Brain pericyte (primary cell): ENCODE measurements at places on chromosomes 11 and 22.

DNA sequence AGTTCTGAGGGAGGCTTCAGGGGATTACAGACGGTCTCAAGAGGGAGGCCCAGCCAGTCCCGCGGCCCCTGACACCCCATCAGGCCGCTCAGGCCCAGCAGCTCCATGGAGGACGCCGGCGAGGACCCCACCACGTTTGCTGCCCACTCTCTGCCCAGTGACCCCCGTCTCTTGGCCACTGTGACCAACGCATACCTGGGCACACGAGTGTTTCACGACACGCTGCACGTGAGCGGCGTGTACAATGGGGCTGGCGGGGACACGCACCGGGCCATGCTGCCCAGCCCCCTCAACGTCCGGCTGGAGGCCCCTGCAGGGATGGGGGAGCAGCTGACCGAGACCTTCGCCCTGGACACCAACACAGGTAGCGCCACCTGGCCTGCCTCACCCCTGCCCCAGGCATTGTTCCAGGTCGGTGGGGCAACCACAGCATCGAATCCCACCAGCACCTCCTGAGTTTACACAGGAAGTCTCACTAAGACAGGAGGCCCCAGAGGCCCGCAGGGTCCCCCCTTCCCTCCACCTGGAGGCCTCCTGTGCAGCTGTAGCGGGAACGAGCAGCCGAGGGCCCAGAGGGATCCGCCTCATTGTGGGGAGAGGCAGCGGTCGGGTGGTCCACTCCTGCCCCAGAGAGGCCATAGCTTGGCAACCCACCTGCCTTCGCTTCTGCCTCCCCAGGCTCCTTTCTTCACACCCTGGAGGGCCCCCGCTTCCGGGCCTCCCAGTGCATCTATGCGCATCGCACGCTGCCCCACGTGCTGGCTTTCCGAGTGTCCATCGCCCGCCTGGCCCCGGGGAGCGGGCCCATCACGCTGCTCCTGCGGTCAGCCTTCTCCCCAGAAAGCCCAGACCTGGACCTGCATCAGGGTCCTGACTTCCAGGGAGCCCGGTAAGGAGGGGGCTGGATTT is 1.0 kb downstream of the PGGHG start:
- DNase-seq, result no peak

DNA sequence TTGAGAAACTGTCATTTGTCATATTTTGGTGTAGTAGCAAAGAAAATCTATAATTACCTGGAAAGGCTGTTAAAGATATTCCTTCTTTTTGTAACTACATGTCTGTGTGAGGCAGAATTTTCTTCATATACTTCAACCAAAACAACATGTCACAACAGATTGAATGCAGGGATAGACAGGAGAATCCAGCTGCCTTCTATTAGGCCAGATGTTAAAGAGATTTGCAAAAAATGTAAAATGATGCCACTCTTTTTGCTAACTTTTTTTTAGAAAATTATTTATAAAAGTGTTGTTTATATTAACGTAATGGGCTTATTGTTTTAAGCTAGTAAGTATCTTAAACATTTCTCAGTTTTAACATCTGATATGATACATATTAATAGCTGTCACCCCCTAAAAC is 12.7 kb downstream of the DGKZ start:
- DNase-seq, result no peak

GRCh38 chr11:84564180-84564866 is 1062.8 kb downstream of the DLG2 start:
- DNase-seq, result no peak

DNA sequence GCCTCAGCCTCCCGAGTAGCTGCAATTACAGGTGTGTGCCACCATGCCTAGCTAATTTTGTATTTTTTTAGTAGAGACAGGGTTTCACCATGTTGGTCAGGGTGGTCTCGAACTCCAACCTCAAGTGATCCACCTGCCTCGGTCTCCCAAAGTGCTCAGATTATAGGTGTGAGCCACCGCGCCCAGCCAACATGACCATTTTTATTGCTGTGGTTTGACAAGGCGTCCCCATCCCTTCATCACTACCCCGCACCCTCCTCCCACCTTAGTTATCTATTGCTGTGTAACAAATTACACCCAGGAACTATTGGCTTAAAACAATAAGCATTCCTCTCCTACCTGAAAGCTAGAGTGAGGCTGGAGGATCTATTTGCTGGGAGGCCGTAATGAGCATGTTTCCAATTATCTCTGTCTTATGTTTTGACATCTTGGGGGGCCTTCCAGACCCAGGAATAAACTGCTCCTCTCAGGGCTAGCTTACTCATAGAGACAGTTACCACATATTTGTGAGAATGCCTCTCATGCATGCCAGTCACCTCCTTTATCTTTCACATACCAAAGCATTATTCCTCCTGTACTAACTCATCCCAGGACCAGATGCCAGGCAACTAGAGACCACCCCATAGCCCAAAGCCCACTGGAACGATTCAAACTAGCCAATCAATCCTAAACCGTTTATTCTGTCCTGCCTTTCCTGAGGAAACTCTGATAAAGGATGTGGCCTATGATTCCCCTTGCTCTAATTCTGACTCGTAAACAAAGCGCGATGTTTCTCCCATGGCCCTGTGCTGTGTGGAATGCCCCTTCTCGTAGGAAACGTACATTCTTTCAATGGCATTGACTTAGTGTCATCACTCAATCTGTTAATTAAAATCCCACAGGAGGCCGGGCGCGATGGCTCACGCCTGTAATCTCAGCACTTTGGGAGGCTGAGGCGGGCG is 19.4 kb downstream of the SNU13 start:
- no peak for DNase-seq

GRCh38 chr11:9708544-9708943 is 44.7 kb downstream of the SWAP70 start:
- DNase-seq, result no peak

DNA sequence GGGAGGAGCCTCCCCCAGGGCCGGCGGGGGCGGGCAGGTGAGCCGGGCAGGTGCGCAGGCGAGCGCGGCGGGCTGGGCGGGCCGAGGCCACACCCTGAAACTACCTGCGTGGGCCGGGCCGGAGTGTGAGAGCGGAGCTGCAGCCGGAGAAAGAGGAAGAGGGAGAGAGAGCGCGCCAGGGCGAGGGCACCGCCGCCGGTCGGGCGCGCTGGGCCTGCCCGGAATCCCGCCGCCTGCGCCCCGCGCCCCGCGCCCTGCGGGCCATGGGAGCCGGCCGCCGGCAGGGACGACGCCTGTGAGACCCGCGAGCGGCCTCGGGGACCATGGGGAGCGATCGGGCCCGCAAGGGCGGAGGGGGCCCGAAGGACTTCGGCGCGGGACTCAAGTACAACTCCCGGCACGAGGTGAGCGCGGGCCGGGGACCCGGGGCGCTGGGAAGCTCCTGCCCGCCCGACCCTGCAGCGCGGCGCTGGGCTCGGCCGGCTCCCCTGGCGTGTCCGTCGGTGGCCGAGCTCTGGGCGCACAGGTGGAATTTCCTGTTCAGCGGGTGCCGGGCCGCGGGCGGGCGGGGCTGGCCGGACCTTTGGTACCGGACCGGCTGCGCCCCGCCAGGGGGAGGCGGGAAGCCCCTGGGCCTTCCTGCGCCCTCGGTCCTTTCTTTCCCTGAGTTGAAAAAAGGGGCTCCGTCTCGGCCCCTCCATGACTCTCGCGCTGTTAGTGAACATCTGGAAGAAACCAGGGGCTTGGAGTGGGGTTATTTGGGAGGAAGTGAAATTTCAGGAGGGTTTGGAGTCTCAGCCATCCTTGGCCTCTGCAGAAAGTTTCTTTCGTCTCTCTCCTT is at the start of gene ST14:
ST14 (plus strand) TSS at position 126 of the 841 bp plus-strand sequence; CDS start at position 324, 198 bp downstream.
- DNase-seq, result no peak

- DNase-seq, result no peak
Observed at GRCh38 chr22:17370026-17370765, 936 bp downstream of the CECR2 start.

- no peak for DNase-seq
Observed at GRCh38 chr11:74701351-74701750, 29.9 kb downstream of the CHRDL2 start.

DNA sequence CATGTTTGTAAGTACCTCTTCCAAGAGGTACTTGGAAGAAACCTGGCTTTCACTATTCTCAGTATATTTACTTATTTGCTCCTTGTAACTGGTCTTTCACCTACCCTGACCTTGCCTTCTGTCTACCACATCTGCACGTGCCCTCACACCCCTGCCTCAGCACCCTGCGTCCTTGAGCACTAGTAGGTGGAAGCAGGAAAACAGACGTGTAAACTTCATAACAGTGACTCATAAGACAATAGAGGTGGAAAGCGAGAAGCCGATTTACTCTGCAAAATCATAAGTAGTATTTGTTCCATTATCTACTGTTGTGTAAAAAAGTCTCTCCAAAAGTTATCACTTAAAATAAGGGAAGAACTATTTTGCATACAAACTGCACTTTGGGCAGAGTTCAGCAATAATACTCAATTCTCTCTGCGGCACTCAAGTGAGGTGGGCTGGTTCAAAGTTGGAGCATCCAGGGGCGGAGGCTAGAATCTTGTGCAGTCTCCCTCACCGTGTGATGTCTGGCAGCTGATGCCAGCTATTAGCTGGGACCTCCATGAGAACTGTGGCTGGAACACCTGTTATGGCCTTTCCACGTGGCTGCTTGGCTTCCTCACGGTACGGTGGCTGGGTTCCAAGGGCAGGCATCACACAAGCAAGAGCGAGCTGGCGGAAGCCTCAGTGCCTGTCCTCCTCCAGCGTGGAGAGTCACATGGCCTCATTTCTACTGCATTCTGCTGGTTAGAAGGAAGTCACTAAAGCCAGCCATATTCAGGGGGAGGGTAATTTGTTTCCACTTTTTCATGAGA is 30.4 kb downstream of the PACS1 start:
- DNase-seq, result no peak

DNA sequence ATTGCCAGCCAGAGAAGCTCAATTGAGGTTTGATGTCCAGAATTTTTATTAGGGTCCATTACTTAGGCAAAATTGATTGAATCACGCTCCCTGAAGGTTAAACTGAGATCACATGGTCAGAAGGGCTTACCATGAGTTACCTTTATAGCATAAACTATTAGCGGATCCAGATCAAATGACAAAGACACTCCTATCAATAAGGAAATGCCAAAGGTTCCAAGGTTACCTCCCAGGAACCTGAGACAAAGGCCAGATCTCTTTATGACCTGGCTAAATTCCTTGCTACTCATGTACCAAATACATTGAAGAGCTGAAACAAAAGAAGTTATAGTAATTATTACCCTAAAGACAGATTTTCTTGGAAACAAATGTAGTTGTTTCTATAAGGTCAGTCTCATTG is 27.8 kb upstream of the ANO5 start:
- no peak for DNase-seq

- no peak for DNase-seq
Observed at GRCh38 chr11:110196241-110196754, 100.1 kb downstream of the RDX start.

DNA sequence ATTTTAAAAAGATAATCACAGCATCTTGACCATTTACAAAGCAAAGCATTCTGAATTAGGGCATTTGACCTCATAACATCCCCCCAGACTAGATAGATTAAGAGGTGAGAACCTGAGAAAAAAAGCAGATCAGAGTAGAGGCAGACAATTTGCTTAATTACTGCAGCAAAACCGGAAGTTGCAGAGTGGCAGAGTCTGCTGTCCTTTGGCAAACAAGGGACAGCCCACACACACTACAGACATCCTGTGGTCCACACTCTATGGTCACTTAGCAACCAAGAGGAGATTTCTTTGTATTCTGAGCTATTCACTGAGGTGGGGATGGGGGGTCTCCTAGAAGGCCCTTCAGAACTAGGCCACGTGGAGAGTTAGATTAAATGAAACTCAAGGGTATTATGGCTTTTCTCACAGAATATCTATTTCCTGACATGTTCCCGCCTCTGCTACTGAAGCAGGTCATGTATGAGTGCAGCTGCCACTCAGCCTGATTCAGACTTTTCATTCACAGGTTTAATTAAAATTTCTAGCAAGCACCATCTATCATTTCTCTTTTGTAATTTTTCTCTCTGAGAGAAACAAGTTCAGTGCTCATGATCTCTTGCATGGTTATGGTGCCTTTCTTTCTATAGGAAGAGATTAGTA is 48.5 kb downstream of the SVIP start:
- no peak for DNase-seq

DNA sequence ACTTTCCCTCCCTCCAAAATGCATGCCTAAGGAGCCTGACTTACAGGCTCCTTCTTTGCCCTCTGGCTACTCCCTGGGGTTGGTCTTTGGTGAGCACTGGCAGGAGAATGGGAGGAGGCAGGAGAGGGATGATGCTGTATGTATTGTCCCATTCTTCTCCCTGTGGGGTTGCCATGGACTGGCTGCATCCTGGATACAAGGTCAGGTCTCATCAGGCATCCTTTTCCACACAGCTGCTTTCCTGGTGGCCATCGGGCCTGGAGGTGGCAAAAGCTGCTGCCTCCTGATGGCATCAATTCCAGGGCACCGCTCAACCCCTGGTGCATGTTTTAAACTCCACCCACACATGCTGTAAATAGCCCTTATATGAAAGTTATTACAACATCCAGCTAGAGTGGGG is 257.2 kb downstream of the ETS1 start:
- no peak for DNase-seq

DNA sequence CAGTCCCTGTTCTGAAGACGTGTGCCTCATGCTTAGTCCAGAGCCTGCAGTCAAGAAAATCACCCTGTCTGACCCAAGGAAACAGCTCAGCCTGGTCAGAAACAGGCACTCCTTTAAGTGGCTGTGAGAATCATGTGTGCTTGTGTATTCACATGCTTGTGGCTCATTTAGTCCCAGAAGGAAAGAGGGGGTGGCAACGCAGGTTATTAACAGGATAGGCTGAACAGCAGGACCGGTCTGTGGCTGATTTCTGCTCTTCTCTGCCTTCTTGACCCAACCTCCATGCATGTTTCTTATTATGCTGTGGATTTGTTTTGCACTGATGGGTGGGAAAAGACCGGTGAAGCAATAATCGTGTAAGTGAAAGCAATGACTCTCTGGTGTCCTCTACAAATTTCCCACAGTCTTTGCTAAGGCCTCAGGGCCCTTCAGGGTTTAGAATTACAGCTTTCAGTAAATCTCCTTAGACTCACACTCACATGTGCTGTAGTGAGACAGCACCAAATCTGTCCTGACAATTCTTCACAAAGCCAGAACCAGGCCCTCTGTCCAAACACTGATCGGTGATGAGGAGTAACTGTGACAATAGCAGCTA is 288.1 kb downstream of the ETS1 start:
- peak; percentile 58 for DNase-seq

GRCh38 chr11:11876458-11876857 is 34.7 kb downstream of the USP47 start:
- no peak for DNase-seq

- DNase-seq, result no peak
Observed at GRCh38 chr11:72635309-72635915, 38.8 kb downstream of the PDE2A start.

DNA sequence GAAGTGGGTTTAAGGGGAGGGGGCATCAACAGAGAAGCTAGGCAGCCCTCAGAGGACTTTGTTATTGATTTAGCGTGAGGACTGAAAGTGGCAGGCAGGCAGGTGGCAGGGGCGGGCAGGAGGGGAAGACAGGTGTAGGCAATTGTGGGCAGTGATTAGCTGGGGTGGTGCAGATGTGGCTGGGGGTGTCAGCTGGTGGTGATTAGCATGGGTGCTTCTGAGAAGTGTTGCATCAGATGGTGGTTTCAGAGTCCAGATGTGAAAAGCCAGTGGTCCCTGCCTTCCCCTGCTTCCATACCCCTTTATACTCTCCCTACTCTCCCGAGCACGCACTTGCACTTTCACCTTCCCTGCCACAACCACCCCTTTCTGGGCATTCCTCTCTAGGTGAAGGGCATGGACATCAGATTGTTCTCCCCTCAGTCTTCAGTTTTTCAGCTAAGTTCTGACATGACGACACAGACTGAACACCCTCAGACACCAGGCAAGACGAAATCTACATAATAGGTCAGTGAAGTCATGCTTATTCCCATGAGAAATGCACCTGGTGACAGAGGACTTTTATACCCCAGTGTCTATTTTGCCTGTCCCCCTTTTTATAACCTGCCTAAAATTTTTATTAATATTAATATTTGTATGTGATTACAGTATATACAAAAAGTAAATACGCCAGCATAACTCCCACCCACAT is 435.7 kb upstream of the CADM1 start:
- DNase-seq, result no peak
